Stimulated activated CD4-positive, alpha-beta T cell treated with anti-CD3 and anti-CD28 coated beads, Interleukin-4, amount 100 ng/mL, for 1 hour (primary cell): ENCODE measurements at places on chromosomes 1 and 21.

DNA sequence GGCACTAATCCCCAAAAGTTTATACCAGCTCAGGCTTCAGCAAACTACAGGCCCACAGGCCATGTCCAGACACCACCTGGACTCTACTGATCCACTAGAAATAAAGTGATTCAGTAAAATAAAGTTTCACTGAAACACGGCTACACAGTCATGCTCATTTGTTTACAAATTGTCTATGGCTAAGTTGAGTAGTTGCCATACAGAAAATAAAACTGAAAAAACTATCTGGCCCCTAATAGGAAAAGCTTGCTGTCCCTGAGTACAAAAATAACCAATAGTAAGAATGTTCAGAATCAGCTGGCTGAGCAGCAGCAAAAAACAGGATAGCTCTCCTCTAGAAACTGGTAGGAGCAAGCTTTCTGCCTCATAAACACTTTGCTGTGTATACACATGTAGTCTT, 221.5 kb downstream of the RERE start:
- no peak for DNase-seq

DNA sequence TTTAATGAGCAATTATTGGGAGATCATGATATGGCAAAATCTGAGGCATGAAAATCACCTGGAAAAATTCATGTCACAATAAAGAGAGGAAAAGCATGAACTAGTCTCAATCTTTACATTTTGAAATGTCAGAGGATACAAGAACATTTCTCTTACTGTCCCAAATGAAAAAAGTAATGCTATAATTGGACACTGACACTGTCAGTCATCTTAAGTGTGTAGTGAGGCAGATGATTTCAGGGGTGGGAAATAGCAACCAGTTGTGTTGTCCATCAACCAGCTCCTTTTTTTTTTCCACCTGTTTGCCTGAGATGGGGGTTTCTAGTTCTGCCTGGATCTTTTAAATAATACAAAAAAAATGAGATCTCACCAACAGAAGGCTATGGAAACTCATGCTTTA, 646.2 kb downstream of the KCNT2 start:
- DNase-seq, result no peak

DNA sequence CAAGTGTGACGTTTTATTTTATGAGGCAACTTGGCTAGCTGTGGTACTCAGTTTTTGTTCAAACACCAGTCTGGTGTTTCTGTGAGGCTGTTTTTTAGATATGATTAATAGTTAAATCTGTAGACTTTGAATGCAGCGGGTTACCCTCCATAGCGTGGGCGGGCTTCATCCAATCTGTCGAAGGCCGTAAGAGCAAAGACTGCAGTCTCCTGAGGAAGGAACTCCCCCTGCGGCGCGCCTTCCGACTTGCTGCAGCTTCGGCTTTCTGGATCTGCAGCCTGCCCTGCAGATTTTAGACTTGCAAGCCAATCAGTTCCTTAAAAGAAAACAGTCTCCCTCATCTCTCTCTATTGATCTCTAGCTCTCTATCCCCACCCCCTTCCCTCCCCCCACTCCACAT, 4.2 kb upstream of the ZNF496 start:
- no peak for DNase-seq

DNA sequence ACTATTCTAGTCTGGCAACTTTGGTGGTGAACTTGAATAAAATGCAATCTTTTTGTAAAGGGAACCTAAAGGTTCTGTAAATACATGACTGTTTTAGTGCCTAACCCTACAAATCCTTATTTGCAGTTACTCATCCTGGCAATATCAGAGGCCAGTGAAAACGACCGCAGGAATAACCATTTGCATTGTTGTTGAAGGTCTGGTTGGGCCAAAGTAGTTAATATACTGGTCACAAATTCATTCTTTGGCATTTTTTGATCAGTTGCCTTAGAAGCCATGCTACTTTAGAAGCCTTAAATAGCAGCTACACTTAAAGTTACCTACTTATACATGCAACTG, 93.7 kb downstream of the AHCTF1 start:
- no peak for DNase-seq

DNA sequence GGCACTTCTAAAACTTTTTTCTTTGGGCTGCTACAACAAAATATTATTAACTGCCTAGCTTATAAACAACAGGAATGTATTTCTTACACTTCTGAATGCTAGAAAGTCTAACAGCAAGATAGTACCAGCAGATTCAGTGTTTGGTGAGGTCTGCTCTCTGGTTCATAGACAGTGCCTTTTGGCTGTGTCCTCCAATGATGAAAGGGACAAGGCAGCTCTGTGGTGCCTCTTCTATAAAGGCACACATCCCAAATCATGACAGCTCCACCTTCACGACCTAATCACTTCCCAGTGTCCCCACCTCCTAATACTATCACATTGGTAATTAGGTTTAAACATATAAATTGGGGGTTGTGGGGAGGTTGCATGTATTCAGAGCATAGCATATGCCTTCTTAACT, 9.5 kb downstream of the CFH start:
- no peak for DNase-seq

DNA sequence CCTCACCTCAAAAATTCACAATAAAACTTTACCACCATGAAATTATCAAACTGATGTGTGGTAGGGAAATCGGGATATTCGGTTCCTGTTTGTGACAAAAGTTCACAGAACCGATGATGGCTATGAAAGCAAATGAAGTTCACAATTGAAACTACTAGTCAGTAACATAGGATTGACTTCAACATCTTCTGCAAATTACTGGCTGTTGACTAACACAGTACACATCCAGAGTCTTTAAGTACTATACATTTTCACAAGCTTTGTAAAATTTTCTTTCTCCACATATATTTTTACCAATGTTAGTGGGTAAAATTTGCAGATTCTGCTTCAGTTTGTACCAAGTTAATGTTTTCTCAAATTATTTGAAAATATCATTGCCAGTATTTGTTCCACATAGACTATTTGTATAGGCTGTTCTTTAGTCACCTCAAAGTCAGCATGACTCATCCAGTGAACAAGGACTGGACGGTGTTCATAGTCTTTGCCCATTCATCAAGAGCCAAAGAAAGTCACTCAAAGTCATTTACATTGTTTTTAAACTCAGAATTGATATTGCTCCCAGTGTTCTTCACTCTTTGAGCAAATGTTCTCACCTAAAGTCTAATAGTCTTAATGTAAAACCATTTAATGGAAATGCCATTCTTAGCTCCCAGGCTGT, 213.4 kb downstream of the USP25 start:
- no peak for DNase-seq

DNA sequence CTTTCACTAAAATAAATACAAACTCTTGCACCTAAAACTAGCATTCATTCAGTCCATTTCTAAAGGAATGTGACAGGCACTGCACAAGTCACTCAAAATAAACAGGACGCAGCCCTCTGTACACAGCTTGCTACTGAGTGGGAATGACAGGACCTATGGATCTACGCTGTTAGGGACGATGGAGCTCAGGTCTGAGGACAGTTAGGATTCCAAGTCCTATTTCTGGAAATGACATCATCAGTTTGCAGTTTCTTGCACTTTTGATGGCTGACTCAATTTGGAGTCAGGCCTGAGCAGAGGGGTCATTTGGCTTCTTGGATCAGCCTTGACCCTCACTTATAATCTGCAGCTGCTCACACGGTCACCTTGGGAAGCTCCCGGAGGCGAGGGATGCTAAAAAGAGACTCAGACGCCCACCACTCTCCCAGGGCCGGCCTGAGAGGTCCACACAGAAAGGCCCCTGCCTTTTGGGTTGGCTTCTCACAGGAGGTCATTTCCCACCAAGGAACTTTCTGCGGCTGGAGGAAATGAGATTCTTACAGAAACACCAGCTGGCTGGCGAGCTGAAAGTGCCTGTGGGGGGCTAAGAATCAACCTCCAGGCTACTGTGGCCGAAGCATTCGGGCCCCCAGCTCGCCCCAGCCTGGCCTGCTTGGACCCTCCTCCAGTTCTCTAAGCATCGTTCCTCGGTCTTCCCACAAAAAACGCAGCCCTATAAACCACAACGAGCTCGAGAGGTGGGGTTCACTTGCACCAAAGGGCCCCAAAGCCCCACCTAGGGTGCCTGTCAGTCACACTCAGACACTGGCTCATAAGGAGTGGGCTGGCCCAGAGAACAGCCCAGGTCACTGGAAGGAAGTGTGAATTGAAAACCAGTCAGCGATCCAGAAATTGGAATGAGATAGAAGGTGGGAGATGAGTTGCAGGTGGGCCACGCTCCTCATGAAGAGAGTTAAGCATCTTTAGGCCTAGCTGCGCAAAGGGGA, 8.9 kb upstream of the PDE9A start:
- no peak for DNase-seq

- DNase-seq, result peak; percentile 5
Observed at GRCh38 chr21:14737922-14738321, 191.8 kb upstream of the SAMSN1 start.

GRCh38 chr1:9346566-9346965, 53.9 kb downstream of the SPSB1 start:
- no peak for DNase-seq

- no peak for DNase-seq
Observed at GRCh38 chr1:8373581-8374241, 55.8 kb downstream of the SLC45A1 start.

- DNase-seq, result no peak
Observed at GRCh38 chr1:97902067-97902466, 18.8 kb downstream of the DPYD start.

- DNase-seq, result no peak
Observed at GRCh38 chr1:197696372-197696771, 78.9 kb downstream of the DENND1B start.

- DNase-seq, result no peak
Observed at GRCh38 chr1:235941876-235942624, 75.3 kb upstream of the LYST start.

DNA sequence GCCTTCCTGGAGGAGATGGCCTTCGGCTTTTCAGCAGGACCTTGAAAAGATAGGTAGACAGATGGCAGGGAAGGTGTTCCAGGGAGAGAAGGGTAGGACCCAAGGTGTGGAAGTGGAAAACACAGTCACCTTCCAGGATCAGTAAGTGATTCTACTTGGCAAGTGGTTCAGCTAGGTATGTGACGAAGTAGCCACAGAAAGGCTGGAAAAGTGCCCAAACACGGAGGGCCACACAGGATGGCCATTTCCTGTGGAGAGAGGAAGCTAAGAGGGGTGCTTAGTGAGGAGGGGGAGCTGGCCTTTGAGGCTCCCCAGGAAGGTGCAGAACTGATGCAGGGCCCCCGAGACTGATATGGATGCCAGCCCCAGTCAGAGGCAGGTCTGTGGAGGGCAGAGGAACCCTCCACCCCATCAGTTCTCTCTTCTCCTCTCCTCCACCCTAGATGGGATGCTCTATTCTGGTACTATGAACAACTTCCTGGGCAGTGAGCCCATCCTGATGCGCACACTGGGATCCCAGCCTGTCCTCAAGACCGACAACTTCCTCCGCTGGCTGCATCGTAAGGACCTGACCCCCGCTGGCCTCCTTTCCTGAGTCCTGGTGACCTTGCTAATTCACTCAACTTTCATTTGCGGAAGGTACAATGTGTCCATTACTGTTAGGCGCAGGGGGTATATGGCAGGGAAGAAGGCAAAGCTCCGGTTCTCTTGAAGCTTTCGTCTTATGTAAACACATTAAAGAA, 6.8 kb downstream of the SEMA4A start:
- DNase-seq, result no peak

DNA sequence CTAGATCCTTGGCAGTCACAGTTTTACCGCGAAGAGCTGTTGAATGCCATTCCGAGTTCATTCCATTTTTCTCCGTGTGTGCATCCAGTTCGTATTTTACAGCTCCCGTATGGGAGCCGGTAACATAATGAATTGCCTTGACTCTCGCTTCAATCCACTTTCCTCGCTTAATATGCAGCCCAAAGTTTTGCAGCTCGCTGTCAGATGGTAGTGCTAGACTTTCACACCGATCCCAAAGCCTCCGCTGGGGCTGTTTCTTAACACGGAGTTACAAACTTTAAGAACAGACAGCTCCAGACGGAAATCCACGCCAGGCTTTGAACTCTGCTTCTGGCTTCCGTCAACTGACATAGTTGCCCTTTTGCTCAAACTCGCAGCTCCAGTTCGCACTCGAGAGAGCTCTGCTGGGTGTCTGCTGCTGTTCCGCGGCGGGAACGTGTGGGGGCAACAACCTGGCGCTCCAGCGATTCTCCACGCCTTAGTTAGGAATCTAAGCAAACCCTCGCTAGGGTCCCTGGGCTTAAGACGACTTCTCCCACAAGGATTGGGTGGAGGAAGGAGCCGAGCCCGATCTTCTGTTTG, 3.5 kb upstream of the ARID1A start:
- peak; percentile 71 for DNase-seq

DNA sequence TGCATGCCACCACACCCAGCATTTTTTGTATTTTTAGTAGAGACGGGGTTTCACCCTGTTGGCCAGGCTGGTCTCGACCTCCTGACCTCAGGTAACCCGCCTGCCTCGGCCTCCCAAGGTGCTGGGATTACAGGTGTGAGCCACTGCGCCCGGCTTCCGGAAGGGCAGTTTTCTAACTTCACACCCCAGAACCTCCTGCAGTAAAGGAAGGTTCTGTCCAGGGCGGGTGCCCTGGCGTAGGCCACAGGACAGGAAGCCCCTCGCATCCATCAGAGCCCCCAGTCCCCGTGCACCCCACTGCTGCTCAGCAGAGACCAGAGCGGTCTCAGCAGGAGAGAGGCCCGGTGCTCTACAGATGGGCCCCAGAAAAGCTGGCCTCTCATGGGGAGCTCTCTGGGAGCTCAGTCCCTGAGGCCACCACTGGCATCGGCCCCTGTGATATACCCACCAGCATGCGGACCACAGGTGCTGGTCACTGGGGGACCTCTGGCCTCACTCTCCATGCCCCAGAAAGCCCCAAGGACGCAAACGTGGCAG, 4.1 kb upstream of the DNMT3L start:
- DNase-seq, result no peak

DNA sequence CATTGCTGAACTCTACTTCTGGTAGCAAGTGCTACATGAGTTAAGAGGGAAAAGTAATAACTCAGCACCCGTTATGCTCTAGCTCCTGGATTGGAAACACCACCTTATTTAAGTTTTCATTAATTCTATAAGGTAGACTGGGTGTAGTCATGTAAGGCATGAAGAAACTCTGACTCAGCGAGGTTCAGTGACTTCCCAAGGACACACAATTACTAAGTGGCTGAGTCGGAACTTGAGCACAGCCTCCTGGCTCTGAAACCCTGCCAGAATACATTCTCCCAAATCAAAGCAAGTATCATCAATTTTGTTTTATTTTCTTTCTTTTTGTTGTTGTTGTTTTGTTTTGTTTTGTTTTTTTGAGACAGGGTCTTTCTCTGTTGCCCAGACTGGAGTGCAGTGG, 29.1 kb upstream of the SCCPDH start:
- DNase-seq, result no peak

DNA sequence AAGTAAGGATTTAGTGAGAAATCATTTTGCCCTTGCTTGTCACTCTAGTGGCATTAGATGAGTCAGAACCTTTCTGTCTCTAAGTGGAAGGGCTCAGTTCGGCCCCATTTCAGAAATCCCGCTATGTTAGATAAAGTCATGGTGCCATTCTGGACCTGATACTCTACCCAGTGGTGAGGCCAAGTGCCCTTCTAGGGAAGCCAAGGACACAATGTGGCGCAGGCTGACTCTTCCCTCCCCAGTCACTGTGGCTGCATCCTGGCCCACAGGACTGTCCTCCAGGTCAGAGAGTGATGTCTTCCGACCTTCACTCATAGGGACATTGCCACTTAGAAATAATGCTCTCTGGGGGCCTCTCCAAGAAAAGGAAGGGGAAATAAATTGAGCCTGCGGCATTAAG, 48.3 kb upstream of the MTR start:
- DNase-seq, result no peak

- DNase-seq, result no peak
Observed at GRCh38 chr1:184300446-184300845, 86.4 kb upstream of the C1orf21 start.

GRCh38 chr21:44874497-44875315, 1.2 kb upstream of the PTTG1IP start:
- DNase-seq, result peak; percentile 32

GRCh38 chr1:89942014-89942413, 52.9 kb upstream of the ZNF326 start:
- no peak for DNase-seq
